ENCODE measurements at places on chromosomes 6 and 20.

DNA sequence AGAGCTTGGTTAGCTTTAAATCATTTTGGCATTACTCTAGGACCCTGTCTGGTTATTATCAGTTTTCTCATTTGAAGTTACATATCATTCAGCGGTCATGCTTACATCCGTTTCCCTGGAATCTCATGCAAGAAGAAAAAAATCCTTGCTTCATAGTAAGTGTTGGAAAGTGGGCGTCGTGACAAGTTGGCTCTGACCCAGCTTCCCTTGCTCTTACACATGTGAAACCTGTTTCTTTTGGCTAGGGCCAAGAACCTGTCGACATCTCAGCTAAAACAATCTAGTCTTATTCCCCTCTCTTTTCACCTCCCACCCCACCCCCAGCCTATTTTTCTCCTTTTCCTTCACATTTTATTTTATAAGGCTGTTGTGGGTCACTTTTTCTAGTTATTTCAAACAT lies 45.5 kb downstream of the ANKS1A start:
- no peak for DNase-seq

GRCh38 chr6:69061066-69061465 lies 426.0 kb downstream of the ADGRB3 start:
- DNase-seq: no peak

DNA sequence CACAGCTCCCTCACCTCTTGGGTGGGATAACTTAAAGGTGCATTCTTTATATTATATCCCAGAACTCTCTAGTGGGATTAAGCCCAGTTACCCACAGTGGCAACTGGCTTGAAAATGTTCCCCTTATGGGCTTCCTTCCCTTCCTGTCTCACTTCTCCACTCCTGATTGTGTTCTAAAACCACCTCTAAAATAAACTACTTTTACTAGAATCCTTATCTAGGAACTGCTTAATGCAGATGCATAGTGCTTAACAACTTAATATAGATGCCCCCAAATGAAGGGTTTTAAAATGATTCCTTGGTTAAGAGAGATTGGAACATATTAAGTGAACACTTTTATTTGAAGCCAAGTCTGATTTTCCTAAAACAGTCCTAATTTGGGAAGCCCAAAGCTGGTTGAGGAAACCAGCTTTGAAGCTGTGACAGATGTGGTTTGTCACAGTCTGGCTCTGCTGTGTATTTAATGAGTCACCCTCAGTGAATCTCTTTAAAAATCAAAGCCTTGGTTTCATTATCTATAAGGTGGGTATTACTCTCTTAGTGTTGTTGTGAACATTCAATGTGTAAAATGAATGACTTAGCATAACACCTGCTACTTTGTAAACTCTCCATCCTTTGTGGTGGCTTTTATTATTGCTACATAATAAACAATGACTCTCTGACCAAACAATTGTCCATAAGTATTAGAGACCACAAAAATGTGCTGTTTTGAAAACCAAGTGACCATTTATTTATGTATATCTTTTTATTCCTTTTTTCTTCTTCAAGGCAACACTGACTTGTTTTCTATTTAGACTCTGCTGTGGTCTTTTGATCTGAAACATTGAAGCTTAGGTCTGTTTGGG lies 24.4 kb downstream of the PLCB1 start:
- peak; percentile 77 for DNase-seq

- no peak for DNase-seq
Measured at GRCh38 chr6:166643891-166644590, 17.0 kb upstream of the RPS6KA2 start.

DNA sequence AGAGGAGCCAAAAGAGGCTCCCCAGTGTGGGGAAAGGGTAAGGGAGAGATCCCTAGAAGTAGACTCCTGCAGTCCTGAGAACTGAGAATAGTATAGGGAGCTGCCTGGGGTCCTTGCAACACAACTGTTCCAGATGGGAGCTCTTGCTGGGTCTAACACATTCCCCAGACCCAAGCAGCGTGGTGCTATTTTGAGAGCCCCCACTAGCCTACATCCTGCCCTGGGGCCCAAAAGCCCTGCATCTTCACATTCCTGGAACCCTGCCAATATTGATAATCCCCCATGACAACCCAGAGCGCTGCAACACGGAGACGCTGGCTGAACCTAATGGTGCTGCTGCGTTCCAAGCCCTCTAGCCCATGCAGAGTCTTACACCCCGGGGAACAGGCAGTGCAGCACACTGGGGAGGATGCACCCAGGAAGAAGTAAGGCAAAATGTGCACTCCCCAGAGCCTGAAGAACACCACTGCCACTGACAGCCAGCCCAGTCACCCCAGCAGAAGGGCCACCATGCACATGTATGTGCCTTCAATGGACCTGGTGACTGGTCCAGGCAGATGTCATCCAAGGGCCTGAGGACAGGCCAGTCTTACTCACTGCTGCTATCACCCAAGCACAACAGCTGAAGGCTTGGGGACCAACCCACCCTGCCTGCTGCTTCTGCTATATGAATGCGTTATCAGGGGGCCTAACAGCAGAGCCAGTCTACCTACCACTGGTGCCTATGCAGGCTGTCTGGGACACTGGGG lies 7.0 kb upstream of the RNF217 start:
- DNase-seq: no peak

GRCh38 chr6:5094327-5094726 lies 9.2 kb downstream of the PPP1R3G start:
- DNase-seq: no peak
